ENCODE measurements at places on chromosomes 3 and 15.

DNA sequence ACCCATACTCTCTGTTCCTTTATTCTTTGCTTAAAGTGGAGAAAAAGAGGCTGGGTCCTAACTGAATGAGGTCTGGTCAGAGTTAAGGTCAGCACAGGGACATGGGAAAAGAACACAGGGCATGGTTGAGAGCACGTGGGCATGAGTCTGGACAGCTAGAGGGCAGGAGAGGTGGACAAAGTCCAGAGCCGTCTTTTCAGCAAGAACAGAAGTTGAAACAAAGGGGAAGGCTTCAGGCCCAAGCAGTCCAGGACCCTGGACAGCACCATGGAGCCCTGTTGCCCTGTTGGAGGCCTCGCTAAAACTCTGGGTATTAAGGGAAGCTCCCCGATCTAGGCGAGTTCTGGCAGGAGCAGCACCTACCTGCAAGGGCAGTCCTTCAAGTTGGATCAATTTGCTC, 50.7 kb downstream of the XYLB start:
- DNase-seq = peak; percentile 2

GRCh38 chr3:64939747-64940450, 252.1 kb upstream of the ADAMTS9 start:
- DNase-seq = no peak

DNA sequence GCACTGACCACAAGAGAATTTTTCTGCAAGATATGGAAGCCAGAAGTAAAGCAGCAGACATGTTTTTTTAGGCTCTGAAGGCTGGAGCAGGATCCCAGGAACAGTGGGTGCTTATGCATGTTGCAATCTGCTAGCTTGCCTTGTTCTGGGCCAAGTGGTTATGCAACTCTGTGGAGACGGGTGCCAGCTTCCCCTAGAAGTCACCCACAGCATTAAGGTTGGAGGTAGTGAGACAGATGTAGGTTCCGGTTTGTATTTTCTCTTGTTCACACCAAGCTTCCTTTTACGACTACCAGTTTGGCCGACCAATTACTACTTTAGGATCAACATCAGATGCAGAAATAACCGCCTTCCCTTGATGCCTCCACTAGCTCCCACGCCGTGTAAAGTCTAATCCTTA, 11.1 kb downstream of the DPH3 start:
- no peak for DNase-seq

DNA sequence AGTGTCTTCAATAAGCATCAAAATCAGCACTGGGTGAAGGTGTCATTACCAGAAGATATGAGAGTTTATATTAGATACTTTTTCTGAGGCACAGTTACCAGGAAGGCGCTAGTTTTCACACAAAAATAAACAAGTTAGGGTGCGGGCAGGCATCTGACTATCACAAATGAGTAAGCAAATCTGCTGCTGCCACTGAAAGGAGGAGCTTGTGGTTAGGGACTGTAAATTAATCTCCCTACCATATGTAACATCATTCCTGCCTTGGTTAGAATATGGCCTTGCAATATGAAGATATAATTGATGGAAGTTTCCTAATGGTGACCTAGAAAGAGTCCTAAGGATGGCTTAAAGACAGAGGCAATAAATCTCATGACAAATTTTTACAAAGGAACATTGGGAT, 19.5 kb upstream of the EID1 start:
- no peak for DNase-seq

GRCh38 chr3:126666658-126667528, 12.0 kb upstream of the TXNRD3 start:
- DNase-seq = no peak

DNA sequence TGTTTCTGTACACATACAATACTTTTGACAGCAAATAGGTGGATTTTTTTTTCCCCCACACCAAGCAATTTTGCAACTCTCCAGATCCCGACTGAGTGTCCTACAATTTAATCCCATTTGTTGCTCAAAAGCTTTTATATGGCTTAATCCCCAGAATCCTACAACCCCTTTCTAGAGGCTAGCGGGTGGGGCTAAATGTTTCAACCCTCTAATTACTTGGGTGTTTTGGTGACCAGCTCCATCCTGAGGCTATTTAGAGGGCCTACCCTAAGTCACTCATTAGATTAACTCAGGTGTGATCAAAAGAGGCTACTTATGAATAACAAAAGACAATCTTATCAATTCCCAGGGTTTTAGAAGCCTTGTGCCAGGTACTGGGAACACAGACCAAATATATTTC, 21.0 kb upstream of the FBXL2 start:
- no peak for DNase-seq

DNA sequence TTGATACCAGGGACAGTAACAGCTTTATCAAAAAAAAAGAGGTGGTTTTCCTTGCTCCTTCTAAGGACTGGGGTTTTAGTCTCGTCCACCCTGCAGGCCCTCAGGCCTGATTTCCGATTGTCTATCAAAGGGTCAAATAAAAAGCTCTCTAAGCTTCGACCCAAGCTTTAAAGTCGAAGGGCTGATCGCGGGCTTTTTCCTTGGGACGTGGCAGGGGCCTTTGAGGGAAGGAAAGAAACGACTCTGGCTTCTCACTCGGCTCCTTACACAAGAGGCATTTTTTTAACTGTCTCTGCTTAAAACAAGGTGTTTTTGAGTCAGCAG, 354 bp upstream of the KLHL24 start:
- no peak for DNase-seq

DNA sequence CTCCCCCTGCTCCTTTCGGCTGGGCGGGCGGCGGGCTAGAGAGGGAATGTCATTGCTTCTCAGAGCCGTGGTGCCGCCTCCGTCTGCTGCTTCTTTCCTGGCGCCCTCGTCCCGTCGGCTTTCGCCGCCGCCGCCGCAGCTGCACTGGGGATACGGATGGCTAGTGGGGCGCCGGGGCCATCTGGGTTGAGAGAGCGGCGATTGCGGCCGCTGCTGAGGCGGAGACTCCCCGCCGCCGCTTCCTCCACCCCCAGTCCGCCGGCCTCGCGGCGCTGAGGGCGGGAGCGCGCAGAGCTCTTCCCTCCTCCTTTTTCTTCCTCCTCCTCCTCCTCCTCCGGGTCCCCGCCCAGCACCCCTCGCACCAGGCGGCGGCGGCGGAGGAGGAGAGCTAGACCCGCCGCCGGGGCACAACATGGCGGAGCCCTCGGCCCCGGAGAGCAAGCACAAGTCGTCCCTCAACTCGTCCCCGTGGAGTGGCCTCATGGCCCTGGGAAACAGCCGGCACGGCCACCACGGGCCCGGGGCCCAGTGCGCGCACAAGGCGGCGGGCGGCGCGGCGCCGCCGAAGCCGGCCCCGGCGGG, at the start of gene STT3B:
TSS of gene STT3B (plus strand) at position 339 of the 582 bp plus-strand sequence. CDS start at position 413, 74 bp downstream.
- DNase-seq = peak; percentile 69

GRCh38 chr15:97968380-97968779, 7.9 kb downstream of the ARRDC4 start:
- no peak for DNase-seq

- no peak for DNase-seq
Observed at GRCh38 chr3:67644827-67645226, 9.6 kb downstream of the SUCLG2 start.

GRCh38 chr3:43791246-43791645, 100.5 kb downstream of the ABHD5 start:
- DNase-seq = no peak

DNA sequence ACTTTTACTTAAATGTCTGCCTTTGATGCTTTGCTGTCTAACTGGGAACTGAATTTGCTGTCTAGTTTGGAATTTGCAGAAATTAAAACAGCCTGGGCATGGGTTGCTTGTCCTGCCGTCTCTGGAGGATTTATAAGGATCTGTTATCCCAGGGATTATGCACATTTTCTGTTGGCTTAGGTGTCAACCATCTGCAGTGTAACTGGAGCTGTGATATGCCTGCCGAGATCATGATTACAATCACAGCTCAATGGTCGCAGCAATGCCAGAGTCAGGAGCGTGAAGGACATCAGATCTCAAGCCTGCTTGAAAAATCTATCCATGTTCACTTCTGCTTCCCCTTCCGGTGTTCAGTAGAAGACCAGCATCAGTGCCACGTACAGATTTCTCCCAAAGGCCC, 41.8 kb upstream of the SETMAR start:
- no peak for DNase-seq

DNA sequence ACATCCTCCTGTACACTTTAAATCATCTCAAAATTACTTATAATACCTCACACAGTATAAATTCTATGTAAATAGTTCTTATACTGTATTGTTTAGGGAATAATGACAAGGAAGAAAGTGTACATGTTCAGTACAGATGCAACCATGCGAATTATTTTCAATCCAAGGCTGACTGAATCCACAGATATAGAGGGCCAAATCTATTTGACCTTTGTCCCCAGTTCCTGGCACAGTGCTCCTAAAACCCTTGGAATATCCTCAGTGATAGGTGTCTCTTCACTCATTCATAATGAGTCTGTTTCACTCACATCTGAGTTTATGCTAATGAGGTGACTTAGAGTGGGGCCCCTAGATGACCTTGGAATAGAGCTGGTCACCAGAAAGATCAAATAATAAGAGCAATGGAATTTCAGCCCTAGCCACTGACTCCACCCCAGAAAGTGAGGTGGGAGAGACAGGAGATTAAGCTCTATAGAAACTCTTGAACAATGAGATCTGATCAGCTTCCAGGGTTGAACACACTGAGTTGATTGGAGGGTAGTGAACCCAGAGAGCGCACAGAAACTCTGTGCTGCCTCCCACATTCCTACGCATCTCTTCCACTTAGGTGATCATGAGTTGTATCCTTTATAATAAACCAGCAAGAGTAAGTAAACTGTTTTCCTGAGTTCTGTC, 65.3 kb downstream of the ADAM10 start:
- no peak for DNase-seq

GRCh38 chr3:65483480-65483879, 555.2 kb downstream of the MAGI1 start:
- no peak for DNase-seq

GRCh38 chr3:42701371-42702065, 1.1 kb downstream of the HHATL start:
- DNase-seq = no peak

DNA sequence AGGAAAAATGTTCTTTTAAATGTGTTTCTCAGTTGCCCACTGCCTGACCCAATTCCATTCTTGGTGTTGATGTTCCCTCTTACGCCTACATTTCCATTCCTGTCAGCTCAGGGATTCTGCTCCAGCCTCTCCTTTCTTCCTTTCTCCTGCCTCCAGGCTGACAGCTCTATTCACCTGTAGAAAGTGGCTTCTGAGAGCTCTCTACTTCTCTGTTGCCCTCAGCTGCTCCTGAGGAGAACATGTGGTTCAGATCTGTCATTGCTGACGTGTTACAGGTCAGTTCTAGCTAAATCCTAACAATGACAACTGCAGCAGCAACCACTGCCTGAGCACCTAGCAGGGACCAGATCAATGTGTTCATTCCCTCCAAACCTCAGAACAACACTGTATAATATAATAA, 144.9 kb upstream of the PLAAT1 start:
- DNase-seq = no peak

GRCh38 chr15:80694611-80695098, 455 bp upstream of the ABHD17C start:
- DNase-seq = no peak

- peak; percentile 69 for DNase-seq
Observed at GRCh38 chr3:141940194-141940776, 63.8 kb downstream of the ATP1B3 start.

GRCh38 chr15:63597038-63597790, at the start of gene FBXL22:
TSS of gene FBXL22 (plus strand) at chr15:63597387. CDS start at chr15:63597393, 6 bp downstream.
- no peak for DNase-seq

GRCh38 chr15:78325092-78325843, 14.9 kb upstream of the CRABP1 start:
- no peak for DNase-seq

DNA sequence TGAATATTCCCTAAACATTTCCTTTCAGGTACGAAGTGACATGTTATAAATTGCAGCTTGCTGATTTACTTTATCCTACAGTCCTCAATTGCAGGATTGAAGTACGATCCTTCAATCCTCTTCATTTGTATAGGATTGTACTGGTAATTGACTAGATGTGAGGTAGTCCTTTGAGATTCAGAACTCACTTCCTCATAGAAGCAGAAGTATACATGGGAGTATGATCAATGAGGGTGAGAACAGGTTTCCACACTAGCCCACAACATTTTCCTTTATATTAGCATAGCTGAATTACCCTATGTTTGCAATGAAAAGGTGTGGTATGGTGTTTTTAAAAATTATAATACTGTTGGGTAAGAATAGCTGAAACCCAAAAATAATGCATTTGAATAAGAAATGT, 160.0 kb upstream of the UMPS start:
- no peak for DNase-seq

DNA sequence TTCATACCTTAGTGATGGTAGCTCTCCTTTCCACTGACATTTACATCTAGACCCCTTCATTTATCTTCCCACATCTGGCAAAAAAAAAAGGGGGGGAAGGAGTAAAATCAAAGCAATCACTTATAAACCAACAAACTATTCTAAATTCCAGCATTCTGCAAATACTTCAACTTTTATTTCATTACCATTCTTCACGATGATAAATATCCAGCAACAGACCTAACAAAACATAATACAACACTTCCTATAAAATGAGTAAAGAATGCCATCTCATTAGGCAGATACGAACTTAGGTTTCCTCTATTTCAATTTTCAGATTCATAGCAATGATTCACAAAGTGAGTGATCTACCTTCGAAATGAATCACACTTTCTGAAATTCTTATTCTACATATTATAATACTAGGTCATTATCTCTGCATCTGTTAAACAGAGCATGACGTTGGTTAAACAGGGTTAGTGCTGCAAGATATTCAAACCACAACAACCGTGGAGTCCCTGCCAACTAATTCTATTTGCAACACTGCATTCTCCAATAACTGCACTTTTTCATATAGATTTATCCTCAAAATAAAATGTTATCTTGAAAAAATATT, at the start of gene LRRFIP2:
TSS of gene LRRFIP2 (minus strand) at position 51 of the 595 bp plus-strand sequence. CDS start 25,599 bp downstream, outside the sequence.
- no peak for DNase-seq

GRCh38 chr15:39252134-39252470, 328.8 kb upstream of the THBS1 start:
- no peak for DNase-seq

DNA sequence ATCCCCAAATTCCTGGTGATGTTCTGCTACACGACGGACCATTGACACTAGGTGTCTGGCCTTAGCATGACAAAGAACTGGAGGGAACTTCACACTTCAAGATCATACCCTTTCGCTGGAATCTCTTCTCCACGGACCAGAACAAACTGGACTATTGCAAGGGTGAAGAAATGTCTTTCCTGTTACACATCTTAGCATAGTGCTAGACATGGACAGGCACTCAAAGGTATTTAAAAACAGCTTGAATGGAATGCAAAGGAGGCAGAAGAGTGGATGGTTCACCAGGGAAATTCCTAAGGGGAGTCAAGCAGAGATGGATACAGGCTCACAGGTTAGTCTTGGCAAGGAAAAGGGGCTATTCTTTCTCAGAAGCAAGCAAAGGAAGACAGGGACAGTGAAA, 33.5 kb upstream of the PDZRN3 start:
- DNase-seq = no peak

- DNase-seq = no peak
Observed at GRCh38 chr15:69424748-69425413, 10.7 kb downstream of the KIF23 start.

- DNase-seq = no peak
Observed at GRCh38 chr15:79115986-79116665, 25.5 kb upstream of the RASGRF1 start.

DNA sequence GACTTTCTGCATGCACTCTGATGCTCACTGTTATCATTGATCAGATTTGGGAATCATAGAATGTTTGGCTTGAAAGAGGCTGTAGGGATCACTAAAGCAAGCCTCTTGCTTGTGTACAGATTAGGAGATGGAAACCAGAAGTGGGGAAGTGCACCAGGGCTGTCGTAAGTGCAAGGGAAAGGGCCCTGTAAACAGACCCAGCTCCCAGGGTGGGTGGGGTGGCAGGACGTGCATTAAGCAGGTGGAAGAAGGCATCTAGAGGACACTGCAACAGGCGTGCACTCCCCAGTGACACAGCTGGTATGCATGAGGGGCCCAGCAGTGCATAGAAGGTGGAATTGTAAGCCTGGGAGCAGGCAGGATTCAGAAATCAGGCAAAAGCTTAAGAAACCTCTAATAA, 58.0 kb upstream of the SLC7A14 start:
- no peak for DNase-seq

Data from amniotic stem cell (primary cell).